Fibroblast of the conjunctiva (primary cell): ENCODE measurements at places on chromosomes 16 and 17.

- DNase-seq, result no peak
These were observed 24.3 kb downstream of the TMEM238L start for GRCh38 chr17:10779609-10780008.

GRCh38 chr16:11700264-11701029, 32.2 kb downstream of the SNN start:
- no peak for DNase-seq

- DNase-seq, result no peak
These were observed 120.2 kb upstream of the SALL1 start for GRCh38 chr16:51271156-51271701.

- DNase-seq, result no peak
These were observed 33.0 kb downstream of the IL4R start for GRCh38 chr16:27346819-27347218.

DNA sequence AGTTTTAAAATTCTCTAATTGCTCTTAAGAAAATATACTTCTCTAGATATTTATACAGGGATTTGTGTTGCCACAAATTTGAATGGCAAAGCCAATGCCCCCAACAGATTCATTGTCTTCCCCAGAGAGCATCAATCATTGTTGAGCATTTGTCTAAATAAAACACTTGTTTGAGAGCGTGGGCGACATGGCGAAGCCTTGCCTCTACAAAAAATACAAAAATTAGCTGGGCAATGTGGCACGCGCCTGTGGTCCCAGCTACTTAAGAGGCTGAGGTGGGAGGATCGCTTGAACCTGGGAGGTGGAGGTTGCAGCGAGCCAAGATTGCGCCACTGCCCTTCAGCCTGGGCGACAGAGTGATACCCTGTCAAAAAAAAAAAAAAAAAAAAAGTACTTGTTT, 13.4 kb upstream of the SRSF1 start:
- no peak for DNase-seq

GRCh38 chr17:18231164-18231563, 5.7 kb downstream of the LLGL1 start:
- DNase-seq, result no peak

- peak; percentile 52 for DNase-seq
These were observed 102.7 kb upstream of the HLF start for GRCh38 chr17:55161935-55162555.

- DNase-seq, result no peak
These were observed 321.8 kb downstream of the HS3ST3B1 start for GRCh38 chr17:14622615-14623101.

DNA sequence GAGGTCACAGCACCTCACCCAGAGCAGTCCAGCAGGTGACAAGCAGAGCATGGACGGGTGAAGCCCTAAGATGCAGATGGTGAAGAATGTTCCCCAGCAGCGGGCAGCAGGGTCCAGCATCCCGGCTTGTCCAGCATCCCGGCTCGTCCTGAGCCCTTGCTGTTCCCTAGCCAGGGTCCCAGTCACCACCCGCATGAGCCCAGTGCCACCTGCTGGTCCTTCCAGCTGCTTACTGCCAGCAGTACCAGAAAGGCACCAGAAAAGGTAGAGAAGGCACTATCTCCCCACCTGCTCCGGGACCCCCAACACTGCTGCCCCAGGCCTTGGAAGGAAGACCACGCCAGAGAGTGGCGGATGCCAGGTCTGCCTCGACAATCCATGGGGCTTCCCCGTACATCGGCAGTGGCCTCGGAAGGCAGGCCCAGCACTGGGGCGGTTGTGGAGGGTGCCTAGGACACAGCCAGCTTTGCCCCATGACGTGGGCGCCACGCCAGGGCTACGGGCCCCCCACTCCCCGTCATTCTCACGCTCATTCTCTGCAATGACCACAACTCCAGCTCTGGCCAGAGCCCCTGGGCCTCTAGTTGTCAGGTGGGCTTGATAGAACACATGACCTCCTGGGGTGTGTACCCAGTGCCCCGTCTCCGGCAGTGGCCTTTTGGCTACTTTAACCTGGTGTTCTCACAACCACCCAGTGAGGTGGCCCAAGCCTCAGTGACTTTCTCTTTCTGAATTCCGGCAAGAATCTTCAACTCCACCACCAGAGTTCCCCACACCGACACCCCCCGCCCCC, 1.4 kb downstream of the CENPX start:
- peak; percentile 63 for DNase-seq

DNA sequence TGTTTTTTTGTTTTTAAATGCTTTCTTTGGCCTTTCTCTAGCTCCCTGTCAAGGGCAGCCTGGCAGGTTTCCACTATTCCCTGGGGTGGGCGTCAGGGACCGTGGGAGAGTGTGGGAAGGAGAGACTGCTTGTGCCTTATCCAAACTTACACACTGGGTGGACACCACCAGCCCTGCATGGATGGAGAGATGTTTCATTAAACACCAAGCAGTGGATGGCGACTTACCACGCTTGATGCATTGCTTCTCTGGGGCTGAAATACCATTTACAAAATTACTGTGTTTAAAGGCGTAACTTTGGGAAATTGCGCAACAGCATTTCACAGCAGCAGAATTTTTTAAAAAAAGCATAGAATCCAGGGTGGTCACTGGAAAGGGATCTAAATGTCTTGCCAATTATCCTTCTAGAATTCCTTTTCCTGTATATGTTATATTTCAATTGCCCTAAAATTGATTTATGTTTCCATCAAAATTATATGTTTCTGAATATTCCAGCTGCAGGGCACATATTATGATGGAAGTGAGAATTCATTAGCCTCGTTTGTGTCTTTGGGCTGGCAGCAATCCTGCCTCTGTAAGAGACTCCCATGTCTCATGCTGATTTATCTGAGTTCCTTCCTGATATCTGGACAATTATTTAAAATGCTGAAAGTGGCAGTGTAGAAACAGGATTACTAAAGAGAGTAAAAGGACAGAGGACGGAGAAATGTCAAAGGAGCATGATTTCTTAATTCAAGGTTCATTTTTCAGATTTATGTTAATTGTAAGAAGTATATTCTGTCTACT, 247.3 kb downstream of the GRIN2A start:
- DNase-seq, result no peak

- DNase-seq, result no peak
These were observed 25.3 kb upstream of the TRPV3 start for GRCh38 chr17:3582915-3583314.

GRCh38 chr17:75060434-75061054, 13.5 kb downstream of the KCTD2 start:
- no peak for DNase-seq

DNA sequence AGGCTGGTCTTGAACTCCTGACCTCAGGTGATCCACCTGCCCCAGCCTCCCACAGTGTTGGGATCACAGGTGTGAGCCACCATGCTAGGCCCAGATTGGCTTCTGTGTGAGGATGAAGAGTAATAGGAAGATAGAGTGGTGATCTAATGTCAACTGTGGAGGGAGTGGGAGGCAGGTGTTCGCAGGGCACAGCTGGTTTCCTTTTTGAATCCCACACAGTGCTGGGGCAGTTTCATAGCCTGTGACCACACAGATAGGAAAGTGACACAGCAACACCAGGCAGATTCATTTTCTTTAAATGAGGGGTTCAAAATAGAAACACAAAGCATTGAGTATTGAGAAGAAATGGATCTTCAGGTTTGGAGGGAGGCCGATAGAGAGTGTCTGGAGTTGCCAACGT, 540.3 kb downstream of the WWOX start:
- DNase-seq, result no peak

GRCh38 chr17:81842725-81843504, 8.1 kb upstream of the PPP1R27 start:
- no peak for DNase-seq

DNA sequence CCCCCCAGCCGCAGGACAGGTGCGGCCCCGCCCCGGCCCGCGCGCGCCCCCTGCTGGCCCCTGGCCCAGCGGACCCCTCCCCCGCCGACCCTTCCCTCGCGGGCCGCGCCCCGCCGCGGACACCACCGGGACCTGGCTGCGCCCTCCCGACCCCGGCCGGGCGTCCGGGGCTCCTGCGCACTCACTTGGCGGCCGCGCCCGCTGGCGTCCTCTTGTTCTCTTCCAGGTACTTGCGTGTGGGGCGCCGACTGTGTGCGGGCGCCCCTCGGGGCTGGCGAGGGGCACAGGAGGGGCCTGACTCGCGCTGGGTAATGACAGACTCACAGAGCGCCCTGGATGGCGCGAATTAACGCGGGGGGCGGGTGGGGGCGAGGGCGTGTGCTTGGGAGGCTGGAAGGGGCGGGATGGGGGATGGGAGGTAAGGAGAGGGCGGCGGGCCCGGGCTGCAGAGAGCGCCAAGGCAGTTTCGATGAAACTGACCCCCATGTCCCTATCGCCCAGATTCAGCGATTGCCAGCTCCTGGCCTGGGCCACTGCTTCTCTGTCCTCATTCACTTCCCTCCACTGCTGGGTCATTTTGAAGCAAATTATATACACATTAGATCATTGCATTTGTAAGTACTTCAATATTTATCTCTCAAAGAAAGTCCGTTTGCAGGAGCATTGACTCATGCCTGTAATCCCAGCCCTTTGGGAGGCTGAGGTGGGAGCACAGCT, 445 bp upstream of the DBNDD1 start:
- DNase-seq, result no peak

- DNase-seq, result peak; percentile 54
These were observed 977 bp upstream of the ZNF778 start for GRCh38 chr16:89216315-89217137.

DNA sequence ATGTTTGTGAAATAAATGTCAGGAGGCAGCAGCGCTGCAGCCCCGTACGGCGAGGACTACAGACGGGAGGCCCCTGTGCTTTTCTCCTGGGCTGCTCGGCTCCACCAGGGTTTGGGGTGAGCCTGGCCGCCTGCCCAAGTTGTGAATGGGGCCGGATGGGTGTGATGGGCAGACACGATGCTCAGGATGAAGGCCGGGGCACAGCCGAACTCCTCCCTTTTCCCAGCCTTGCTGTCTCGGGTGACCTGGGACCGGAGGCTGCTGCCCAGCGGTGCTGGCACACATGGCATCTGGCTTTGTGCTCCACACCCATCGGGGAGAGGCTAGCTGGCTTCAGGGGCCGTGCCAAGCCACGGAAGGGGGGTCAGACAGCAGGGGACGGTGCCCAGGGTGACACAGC, 34.2 kb upstream of the ZFPM1 start:
- no peak for DNase-seq

DNA sequence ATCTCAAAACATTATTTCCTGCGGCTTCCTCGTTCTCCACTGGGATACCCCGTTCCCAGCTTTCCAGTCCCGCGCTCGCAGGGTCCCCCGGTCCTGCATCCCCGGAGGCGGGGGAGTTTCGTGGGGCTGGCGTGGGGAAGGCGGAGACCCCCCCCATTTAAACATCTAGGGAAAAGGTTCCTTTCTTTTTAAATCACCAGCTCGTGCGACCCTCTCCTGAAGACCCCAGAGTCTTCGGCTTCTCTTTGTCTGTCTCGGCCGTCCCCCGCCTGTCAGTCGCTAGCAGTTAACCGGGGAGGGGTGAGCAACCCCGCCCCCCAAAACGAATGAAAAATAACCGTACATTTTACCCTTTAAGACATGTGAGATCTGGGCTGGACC, 473 bp upstream of the IGF2BP1 start:
- DNase-seq, result no peak

DNA sequence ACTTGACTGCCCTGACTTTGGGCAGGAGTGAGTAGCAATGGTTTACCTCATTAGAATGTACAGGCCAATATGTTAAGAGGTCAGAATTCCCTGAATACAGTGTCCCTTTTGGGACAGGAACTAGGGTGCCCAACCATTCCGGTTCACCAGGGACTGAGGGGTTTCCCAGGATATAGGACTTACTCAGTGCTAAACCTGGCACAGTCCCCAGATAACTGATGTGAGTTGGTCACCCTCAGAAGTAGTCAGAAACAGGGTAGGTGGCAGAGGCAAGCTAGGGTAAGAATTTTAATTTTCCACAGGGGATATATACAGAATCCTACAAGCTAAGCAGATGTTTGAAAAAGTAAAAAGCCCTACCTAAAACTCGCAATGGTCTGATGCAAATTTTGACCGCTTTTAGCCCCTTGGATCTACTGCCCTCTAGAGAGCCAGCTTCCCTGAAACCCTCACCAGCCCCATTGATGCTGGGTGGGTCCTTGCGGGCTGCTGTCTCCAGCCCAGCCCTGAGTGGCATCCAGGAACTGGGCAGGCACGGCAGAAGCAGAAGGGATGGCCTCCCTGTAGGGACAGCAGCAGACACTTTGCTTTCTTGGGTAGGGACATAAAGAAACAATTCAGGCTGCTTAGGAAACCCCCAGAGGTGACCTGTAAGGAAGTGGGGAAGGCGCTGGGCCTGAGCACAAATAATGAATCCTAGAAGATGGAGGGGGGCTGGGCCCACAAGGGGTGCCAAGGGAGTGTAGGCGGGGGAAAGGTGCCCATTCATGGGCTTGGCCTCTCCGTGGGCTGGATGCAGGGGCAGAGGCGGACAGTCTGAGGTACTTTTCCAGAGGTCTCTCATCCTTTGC, 434.8 kb downstream of the SLC39A11 start:
- DNase-seq, result no peak

- no peak for DNase-seq
These were observed 363.2 kb downstream of the SNX29 start for GRCh38 chr16:12339686-12340085.

GRCh38 chr17:79412886-79413390, 197.9 kb downstream of the RBFOX3 start:
- no peak for DNase-seq

DNA sequence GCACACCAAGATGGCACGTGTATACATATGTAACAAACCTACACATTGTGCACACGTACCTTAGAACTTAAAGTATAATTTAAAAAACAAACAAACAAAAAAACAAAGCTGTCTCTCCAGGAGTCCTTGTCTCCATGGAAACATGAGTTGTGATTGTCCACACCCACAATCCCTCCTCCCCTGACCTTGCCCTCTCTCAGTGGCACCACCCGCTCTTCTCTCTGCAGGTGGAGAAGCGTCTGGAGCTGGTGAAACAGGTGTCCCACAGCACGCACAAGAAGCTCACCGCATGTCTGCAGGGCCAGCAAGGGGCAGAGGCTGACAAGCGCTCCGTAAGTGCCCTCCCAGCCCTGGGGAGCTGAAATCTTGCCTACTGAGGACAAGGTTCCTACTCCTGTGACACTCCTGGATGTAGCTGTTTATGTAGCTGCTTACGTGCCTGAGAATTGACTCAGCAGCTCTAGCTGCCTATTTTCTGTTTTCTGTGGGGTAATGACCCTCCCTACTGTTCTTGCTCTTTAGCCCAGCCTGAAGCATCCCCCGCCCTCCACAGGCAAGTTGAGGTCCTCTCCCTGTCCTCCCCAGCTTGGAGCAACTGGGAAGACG, 107.0 kb downstream of the ARHGAP44 start:
- DNase-seq, result no peak

DNA sequence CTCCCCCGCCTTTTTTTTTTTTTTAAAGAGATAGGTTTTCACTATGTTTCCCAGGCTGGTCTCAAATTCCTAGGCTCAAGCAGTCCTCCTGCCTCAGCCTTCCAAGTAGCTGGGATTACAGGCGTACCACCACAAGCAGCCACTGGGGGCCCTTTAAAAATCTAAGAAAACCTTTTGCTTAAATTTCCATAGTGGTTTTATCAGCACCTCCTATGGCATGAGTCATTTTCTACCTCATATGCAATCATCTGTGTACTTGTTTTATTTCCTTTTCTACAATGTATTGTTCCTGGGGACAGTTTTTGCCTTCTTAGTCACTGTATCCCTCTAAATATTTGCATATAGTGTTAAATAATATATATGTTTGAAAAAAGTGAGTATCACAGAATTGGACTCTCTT, 29.2 kb downstream of the GNA13 start:
- DNase-seq, result peak; percentile 18
